ENCODE measurements at places on chromosomes 1 and 21.

DNA sequence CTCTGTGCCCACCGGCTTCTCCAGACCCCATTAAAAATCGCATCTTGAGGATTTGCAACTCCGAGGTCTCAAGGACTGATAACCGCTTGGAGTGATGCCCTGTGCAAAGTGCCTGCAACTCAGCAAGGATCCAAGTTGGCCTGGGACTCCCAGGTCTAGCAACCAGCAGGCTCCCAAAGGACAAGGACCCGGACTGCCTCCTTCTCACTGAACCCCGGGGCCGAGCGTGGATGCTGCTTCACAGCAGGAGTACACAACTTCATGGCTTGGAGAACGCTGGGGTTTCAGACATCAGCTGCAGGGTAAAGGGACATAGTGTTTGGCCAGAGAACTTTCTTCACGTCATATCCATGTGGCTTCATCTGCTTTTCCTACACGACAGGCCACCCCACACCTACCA lies 65.2 kb downstream of the ATP5PO start:
- DNase-seq: no peak

DNA sequence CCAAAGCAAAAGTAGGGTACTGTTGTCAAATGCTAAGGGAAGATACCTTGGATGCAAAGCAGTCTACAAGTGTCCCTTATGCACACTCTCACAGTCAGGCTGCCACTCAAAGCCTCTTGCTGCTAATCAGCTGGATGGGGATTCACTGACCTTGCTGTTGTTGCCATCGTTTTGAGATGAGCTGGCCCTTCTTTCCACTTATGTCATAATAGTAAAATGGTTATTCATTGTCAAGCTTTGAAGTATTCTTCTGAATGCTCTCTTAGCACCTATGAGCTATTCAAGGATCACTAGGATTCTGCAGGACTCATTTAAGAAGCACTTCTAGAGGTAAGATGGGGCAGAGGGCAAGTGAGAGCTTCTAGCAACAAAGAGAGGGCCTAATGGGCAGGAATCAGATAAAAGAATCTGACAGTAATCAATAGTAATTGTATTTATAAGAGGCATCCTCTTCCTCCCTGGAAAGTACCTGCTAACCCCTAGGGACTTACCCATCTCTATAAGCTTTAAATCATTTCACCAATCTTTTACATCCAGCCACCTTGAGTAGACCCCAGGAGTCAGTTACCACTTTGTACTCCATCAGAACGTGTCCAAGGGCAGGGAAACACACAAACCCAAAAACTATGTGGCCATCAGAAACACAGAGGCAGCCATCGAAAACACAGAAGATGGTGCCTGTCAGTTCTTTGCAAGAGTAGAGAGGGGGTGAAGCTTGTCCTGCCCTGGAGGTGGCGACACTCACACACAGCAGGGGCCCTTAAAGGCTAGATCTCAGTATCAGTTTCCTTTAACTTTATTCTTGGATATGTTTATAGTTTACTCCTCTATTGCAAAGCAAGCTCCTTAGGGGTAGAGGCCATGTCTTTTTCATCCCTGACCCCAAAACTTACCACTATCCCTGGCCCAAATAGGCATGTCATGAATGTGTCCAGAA lies 103.7 kb upstream of the NFIA start:
- DNase-seq: peak; percentile 56

DNA sequence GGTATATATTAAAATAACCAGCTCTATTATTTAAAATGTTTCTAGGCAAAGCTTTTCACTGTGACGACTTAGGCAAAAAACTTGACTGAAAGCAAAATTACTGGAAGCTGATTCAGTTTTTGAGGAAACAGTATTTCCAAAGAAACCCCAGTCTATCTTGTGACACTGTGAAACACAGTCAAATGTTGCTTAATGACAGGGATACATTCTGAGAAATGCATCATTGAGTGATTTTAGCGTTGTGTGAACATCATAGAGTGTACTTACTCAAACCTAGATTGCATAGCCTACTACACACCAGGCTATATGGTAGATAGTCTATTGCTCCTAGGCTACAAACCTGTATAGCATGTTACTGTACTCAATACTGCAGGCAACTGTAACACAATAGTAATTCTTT lies 116.9 kb upstream of the KCNK1 start:
- DNase-seq: no peak

DNA sequence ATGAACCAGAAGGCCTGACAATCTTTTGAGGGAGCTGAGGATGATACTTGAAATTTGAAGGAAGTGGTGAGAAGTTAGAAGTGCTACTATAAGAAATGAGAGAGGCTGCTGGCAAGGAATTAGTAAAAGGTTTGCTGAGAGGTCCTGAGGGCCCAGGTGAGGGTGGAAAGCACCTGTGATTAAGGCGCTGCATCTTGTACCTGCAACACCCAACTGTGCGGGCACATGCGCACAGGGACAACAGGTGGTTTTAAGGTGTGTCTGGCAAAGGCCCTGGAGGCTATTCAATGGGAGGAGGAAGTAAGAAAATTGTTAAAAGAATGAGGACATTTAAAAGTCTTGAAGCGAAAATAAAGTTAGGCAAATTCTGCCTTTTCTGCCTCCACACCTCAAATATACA lies 349.3 kb downstream of the RGS7 start:
- DNase-seq: no peak

DNA sequence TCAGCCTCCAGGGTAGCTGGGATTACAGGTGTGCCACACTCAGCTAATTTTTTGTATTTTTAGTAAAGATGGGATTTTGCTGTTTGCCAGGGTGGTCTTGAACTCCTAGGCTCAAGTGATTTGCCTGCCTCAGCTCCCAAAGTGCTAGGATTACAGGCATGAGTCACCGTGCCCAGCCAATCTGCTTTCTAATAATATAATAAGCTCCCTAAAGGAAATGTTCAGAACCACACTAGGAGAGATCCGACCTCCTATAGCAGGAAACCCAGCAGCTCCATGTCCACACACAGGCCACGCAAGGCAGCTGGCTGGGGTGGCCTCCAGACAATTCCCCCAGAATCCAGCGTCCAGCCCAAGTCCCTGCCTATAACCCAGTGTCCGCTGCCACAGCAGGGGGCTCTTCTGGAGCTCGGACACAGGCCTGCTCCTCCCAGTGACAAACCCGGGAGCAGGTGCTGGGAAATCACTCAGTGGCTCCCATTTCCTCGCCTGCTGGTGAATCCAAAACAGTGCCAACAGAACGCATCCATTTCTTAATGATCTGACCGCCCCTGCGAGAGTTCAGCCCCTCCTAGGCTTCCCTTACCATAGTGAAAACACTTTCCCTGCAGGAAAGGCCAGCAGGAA lies 7.5 kb downstream of the RIPK4 start:
- DNase-seq: no peak

- DNase-seq: no peak
Measured at GRCh38 chr21:34537838-34538237, 25.8 kb upstream of the KCNE1 start.

GRCh38 chr1:156217871-156218270 lies 5.1 kb downstream of the PMF1 start:
- DNase-seq: no peak

DNA sequence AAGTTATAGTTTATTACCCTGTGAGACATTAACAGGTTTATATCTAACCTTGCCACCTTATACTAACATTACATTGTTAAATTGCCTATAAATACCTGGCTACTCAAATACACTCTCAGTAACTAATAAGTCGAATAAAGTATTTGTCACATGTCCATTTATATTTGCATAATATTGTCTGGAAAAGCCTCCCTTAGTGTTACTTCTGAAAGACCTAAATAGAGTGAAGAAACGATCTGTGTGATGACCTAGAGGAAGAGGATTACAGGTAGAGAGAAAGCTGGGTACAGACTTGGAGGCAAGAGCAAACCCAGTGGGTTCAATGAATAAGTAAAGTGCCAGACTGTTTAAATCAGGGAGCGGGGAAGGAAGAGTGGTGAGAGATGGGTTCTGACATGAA lies 2.7 kb upstream of the CACYBP start:
- no peak for DNase-seq

All from HT-29 (cell line).